ENCODE measurements at places on chromosomes 4 and X. TPM values are rescaled to one million over a fixed set of nuclear protein-coding genes. Genes with fewer than 3 reads are reported as not detected.

The TEX13B gene
- total RNA-seq, result not detected

The ALB gene
- total RNA-seq, result not detected

The UBE2A gene
- 98.0 TPM for total RNA-seq

The ODAPH gene
- not detected for total RNA-seq

The ARFIP1 gene
- 47.9 TPM for total RNA-seq

The KLF8 gene
- 0.06 TPM for total RNA-seq

DNA sequence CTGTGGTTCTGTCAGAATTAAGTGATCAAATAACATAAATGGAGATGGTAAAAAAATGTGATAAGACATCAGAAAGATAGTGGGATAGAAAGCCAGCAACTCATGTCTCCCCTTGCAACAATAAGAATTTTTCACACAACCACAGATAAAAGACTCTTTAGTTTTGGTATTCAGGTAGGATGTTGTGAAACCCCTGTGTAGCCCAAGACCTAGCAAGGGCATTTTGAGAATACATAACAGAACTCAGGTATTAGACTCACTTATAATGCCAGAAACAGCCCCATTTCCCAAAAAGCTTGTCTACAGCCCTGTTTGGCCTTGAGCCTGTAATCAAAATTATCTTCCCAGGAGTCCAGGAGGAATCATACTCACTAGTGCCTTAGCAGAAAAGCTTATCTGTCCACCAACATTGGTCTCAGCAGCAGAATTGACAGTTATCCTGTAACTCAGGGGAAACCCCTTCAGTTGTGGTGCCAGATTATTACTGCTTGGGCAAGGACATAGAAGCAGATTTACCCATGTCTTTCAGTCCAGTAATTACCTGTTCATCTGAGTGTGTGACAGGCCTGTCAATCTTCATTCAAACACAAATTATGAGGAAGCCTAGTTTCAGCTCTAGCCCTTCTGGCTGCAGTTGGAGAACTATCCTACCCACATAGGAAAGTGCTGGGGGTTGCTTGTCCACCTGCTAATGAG, 41.0 kb upstream of the UGT2B17 start:
- no peak for DNase-seq
